ENCODE measurements at places on chromosomes 6 and 20. TPM values are rescaled to one million over a fixed set of nuclear protein-coding genes. Genes with fewer than 3 reads are reported as not detected.

Gene TTLL9
- not detected for total RNA-seq

GRCh38 chr20:54140927-54141566 is 32.7 kb downstream of the CYP24A1 start:
- DNase-seq, result peak; percentile 97

Gene SNAP25
- total RNA-seq, result 11.9 TPM

GRCh38 chr6:150712505-150713252 is 113.0 kb downstream of the PLEKHG1 start:
- DNase-seq, result no peak

DNA sequence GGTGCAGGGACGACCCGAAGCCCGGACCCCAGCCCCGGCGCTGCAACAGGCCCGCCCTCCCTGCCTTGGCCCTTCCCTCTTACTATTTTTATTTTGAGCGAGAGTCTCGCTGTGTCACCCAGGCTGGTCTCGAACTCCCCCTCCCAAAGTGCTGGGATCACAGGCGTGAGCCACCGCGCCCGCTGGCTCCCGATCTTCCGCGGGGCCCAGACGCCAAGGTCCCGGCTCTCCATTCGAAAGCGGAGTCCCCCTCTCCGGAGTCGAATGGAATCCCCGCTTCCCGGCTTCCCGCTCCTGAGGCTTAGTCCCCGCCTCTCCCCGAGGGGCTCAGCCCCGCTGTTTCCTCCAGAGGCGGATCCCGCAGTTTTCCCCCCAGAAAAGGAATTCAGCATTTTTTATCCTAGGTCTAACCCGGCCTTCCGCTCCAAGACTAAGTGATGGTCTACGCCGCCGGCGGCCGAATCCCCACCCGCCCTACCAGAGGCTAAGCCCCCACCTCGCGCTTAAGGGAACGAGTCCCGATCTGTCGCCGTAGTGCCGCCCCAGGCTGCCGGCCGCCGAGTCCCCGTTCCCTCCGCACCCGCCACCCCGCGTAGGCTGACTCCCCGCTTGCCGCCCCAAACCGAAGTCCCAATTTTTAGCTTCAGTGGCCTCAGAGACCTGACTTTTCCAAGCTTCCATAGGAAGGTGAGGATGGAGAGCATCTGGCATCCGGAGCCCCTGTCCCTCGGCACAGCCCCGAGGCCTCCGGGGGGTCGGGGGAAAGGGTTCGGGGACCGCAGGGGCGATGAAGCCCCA is 11.5 kb upstream of the TMC2 start:
- DNase-seq, result peak; percentile 70

Gene RUNX2
- 37.2 TPM for total RNA-seq

GRCh38 chr6:53432318-53433161 is 83.8 kb upstream of the ELOVL5 start:
- peak; percentile 71 for DNase-seq

Gene SGK2
- not detected for total RNA-seq

Gene TTK
- total RNA-seq, result 82.3 TPM

DNA sequence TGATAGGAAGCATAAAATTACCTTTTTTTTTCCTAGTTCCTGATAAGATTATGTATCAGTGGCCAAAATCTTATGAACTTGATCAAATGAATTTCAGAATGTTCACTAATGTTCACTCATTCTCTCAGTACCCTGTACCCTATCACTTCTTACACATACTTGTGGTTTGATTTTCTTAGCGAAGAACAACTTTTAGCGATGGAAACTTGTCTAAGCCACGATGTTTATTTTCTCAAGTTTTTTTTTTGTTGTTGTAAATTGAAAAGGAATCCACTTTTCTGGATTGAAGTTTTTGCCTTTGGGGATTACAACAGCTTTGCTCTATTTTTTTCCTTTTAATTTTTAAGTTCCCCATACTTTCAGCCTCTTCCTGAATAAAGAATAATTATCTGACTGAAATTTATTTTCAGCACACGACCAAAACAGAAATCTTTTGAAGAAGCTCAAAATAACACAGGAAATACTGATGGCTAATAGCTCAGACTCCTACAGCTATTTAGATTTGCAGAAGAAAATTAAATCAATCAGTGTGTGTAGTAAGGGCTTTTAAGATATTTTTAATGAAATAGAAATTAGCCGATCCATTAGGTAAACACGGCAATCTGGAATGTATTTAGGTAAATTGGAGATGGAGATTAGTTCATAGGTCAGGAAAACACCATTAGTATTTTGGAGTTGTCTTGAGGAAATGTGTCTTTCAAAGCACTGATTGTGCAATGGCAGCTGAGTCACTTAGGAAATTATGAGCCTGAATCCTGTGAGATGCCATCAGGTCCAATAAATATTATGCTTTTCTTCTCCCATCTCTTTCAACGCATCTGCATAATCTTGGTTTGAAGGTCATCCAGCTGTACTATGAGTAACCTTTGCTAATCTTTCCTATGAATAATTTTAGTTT is 217.5 kb downstream of the GJA1 start:
- peak; percentile 85 for DNase-seq

DNA sequence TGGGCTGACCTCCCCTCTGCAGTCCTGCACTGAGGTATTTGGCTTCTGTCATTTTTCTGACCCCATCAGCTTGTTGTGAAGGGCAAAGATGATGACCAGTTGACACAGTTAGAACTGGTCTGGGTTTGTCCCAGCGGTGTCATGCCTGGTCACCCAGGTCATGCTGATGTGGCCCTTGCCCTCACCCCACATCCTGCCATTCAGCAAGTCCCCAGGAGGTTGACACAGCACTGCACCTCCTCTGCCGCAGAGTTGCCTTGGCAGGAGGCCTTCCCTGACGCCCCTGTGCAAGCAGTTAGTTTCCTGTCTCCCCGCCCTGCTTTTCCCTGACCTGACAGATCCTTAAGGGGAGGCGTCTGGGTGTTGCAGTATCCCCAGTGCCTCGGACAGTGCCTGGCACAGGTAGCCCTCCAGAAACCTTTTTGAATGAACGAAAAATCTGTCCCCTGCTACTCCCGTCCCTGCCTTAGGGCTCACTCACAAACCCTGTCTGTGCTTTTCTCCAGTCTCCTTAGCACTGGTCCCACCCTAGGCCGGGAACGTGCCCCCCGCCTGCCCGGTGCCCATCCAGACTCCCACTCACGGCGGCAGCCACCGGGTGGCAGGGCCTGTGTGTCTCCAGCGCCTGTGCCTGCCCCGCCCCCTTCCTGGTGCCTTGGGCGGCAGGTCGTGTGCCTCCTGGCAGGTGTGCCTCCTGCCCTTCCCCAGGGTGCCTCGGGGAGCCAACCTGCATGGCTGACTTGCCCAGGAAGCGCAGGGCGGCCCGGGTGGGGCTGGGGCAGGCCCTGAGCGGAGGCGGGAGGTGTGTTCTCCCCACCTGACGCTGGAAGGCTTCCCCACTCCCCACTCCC is 146.3 kb upstream of the RNF24 start:
- peak; percentile 37 for DNase-seq

GRCh38 chr6:78615430-78615904 is 251.9 kb upstream of the IRAK1BP1 start:
- peak; percentile 71 for DNase-seq

- peak; percentile 29 for DNase-seq
Observed at GRCh38 chr6:97059473-97059872, 134.9 kb downstream of the KLHL32 start.

DNA sequence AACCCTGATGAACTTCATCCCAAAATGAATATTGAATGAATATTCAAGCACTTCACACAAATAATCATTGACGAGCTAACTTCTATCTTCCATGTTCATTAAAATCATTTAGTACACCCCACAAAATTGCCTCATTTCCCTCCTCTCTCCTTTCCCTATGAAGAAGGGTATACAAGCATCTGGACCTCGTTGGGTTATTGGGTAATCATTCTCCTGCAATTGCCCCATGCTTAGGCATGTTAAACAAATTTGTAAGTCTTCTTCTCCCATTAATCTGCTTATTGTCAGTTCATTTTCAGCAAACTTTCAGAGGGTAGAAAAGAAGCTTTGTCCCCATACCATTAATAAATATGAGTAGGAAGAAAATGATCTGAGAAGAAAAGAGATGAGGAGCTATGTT is 27.6 kb downstream of the PRKN start:
- no peak for DNase-seq

DNA sequence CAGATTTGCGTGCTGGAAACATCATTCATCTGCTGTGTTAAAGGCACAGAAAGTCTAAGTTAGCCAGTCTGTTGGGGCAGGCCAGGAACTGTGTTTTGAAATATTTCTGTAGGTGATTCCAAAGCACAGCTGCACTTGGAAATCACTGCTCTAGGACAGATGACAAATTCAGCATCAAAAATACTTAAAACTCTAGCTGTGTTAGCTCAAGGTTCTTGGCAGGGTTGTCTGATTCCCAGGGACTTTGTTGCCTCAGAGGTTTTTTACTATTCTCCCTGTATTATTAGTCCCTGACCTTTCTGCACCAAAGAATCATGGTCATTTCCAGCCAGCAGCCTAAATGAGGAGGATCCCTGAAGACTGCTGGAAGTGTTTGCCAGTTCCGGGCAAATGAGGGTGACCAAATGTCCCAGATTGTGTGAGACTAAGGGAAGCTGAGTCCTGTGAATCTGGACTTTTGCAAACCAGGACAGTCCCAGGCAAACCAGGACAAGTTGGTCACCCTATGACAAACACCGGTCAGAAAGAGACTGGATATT is 84.3 kb upstream of the TMEM30A start:
- DNase-seq, result no peak

- DNase-seq, result peak; percentile 51
Observed at GRCh38 chr6:109381061-109381746, 1.1 kb downstream of the CD164 start.

Gene ZSWIM1
- total RNA-seq, result 11.2 TPM

GRCh38 chr20:24955045-24955444 is 6.0 kb downstream of the CST7 start:
- DNase-seq, result no peak

DNA sequence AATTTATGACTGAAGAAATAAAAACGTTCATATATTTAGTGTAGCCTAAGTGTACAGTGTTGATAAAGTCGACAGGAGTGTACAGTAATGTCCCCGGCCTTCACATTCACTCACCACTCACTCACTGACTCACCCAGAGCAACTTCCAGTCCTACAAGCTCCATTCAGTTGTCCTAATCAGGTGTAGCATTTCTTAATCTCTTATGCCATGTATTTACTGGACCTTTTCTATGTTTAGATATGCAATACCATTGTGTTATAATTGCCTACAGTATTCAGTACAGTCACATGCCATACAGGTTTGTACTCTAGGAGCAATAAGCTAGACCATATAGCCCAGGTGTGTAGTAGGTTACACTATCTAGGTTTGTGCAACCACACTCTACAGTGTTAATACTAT is 610.2 kb upstream of the NOX3 start:
- peak; percentile 9 for DNase-seq

- peak; percentile 65 for DNase-seq
Observed at GRCh38 chr6:130655586-130655985, 171.6 kb upstream of the SMLR1 start.

Gene ZFAND3
- 17.6 TPM for total RNA-seq

GRCh38 chr6:20629509-20629908 is 95.3 kb downstream of the CDKAL1 start:
- DNase-seq, result no peak

- no peak for DNase-seq
Observed at GRCh38 chr6:53029761-53030160, 34.7 kb upstream of the GSTA4 start.

DNA sequence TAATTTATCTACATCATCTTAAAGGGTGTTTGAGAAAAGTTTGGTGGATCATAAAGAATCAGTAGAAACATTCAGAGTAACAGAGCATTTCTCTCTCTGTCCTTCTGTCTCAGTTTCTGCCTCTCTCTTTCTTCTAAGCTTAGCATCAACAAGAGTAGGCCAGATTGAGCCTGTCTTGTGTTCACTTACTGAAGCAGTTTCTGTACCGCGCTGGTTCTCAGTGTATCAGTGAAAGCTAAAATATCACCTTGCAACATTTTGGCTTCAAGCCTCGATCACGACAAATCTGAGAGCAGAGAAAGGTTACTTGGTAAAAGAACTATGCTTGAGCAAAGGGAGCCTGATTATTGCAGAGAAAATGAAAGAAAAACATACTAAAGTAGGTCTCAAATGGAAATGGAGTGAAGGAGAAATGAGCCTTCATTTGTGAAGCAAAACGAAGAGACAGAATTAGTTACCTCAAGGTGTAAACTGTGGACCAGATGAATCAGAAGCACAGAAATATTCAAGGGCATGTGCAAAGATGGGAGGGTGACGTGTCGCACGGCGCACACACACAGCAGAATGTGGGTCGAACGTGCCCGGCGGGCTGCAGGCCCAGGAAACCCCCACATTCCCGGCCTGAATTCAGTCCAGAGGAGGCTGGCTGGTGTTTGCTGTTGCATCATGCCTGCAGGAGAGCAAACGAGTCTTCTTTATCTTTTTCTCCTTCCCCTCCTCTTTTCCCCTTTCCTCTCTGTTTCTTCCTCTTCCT is 509.3 kb downstream of the QKI start:
- DNase-seq, result peak; percentile 45

- no peak for DNase-seq
Observed at GRCh38 chr20:19599200-19599599, 158.9 kb upstream of the RIN2 start.

DNA sequence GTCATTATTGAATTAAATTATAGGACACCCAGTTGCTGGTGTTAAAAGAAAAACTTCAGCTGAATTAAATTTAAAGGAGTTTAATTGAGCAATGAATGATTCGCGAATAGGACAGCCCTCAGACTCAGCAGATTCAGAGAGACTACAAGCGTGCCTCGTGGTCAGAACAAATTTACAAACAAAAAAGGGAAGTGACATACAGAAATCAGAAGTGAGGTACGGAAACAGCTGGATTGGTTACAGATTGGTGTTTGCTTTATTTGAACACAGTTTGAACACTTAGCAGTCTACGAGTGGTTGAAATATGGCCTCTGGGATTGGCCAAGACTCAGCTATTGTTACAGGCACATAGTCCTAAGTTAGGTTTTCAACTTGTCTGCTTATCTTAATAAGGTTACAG is 25.8 kb upstream of the TNFRSF21 start:
- DNase-seq, result no peak
